ENCODE measurements at places on chromosomes 2 and 18.
A peak's percentile ranks its signal among the peaks of the same experiment; 100 is the strongest.

DNA sequence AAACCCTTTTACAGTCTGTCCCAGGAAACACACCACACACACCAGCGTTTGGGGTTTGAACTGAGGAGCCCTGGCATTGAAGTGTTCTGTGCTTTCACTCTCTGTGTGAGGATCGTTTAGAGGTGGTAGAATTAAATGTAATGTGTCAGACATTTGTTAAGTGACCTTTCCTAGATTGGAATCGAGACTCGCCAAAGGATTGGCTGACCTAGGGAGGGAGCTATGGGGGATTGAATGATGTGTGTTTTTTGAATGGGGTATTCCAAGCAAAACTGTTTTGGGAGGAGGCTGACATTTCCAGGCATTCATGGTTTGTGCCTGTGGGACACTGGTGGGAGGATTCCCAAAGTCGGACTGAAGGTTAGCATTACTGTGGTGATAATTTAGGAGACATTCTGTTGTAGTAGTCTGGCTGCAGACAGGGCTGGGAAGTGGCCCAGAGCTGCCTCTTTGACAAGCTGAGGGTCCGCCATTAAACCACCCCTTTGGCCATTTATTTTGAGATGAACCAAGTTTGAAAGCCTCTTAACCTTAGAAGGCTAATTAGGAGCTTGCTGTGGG, 1.7 kb downstream of the MYO1B start:
- no peak for DNase-seq

DNA sequence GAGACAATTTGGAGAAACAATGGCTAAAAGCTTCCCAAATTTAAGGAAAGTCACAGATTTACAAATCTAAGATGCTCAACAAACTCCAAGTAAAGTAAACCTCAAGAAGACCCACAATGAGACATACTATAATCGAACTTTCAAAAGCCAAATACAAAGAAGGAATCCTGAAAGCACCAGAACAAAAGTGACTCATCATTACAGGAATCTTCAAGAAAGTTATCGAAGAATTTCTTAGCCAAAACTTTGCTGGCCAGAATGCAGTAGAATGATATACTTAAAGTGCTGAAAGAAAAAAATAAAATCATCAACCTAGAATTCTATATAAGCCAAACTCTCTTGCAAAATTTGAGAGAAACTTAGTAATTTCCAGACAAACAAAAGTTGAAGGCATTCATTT, 106.5 kb upstream of the TMEM200C start:
- DNase-seq, result no peak

GRCh38 chr18:24369426-24369825, 28.2 kb downstream of the OSBPL1A start:
- no peak for DNase-seq

GRCh38 chr2:233094614-233095013, 34.5 kb downstream of the INPP5D start:
- DNase-seq, result no peak

DNA sequence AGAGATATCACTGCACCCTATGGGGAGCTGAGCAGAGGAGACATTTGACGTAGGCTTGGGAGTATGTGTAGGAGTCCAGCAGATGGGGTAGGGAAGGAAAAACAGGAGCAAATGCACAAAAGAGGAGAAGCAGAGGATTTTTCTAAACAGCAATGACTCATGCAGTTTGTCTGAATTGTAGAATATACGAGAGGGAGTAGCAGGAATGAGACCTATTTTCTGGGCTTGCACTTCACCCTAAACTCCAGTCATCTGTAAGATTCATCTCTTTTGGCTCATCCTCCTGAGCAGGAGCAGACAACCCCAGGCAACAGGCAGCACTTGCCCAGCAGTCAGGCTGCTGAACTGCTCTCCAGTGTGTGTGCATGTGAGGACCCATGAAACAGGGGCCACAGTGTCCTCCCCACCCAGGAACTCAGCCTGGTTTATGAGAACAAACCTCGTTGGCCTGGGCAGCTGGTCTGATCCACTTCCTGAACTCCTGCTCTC, 100.2 kb upstream of the CDC42EP3 start:
- no peak for DNase-seq

- DNase-seq, result no peak
These were observed 36.3 kb downstream of the ZNF516 start for GRCh38 chr18:76458522-76459311.

DNA sequence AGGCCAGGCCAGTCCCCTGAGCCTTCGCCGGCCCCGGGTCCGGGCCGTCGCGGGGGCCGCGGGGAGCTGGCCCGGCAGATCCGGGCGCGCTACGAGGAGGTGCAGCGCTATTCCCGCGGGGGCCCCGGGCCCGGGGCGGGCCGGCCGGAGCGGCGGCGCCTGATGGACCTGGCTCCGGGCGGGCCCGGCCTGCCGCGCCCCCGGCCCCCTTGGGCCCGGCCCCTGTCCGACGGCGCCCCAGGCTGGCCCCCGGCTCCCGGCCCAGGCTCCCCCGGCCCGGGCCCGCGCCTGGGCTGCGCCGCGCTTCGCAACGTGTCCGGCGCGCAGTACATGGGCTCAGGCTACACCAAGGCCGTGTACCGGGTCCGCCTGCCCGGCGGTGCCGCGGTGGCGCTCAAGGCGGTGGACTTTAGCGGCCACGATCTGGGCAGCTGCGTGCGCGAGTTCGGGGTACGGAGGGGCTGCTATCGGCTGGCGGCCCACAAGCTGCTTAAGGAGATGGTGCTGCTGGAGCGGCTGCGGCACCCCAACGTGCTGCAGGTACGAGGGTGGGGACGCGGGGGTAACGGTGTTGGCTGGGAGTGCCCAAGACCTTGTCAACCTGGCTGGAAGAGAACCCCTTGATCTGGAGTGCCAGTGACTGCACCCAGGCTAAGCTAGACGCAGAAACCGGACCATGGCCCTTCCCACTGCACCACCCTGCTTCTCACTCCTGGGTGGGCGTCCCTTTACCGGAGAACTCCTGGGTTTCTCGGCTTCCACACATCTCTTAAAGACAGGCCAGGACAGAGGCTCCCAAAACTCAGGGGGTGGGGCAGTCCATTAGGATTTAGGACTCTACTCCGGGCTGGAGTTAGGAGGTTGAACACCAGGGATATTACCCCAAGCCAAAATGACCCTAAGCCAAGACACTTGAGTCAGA, 739 bp downstream of the PKDCC start:
- DNase-seq, result no peak

DNA sequence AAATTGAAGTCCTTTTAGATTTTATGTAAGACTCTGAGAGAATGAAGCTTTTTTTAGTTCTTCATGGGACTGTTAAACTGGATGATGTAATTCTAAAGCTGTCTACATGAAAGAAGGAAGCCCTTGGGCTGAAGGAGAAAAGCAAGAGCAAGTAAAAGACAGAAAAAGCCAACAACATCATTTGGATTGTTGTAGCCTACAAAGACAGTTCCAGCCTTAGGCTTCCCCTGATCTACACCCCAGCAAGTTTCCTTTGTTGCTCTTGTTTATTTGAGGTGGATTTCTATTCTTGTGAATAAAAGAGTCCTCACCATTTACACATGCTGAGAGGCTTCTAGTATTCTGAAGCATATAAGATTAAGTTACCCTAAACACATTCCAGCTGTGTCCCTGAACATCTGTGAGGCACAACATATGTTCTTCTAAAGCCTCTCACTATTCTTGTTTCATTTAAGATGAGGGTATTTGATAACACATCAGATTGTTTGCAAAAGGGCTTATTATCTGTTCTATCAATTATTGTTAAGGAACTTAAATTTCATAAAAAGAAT, 377.8 kb downstream of the LNPK start:
- no peak for DNase-seq

DNA sequence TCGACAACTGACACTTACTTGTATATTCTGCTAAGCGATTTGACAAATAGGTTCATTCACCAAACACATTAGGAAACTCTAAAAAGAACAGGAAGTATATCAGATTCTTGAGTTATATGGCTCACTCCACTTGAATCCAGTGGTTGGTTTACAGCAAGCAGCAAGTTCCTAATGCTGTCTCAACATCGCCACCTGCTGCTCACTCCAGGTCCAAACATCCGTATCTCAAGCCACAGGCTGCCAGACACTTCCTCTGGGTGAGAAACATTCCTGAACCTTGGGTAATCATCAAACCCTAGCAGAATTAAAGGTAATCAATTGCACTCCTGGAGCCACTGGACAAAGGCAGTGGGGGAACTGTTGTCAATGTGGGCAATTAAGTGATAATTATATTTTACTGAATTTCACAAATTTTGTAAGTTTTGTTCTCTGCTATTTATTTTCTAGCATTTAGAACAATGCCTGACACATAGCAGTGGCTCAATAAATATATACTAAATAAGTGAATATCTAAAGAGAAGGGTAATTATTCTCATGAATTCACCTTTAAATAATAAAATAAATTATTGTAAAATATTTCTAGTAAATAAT, 107.1 kb upstream of the TTN start:
- DNase-seq, result peak; percentile 58

DNA sequence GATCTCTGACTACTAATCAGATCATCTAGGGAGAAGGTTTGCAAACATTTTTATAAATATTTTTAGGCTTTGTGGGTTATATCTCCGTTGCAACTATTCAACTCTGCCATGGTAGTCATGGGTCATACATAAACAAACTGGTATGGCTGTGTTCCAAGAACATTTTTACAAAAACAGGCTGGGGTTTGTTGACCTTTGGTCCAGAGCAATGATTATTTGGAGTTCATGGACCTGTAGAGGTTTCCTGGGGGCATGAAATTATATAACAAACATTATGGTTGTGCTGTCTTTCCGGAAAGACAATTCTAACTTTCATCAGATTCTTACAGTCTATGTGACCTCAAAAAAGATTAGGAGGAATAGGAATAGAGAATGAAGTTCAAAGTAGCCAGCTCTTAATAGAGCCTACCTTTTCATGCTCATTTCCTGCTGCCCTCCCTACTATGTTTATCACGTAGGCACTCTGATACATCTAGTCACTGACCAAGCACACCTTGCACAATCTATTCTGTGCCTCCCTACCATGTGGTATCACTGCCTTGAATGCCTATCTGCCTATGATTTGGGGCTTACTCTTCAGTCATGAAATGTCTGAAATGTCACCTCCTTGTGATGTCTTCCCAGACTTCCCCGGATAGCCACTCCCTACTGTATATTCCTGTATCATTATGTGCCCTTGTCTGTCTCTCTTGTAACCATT, 102.4 kb upstream of the SCN1A start:
- DNase-seq, result no peak

- no peak for DNase-seq
These were observed 124.1 kb downstream of the MMADHC start for GRCh38 chr2:149463328-149464002.
